CD4-positive, alpha-beta T cell treated with Interleukin-21 for 1 hour (primary cell): ENCODE measurements at places on chromosomes 2 and 18.
A peak's percentile ranks its signal among the peaks of the same experiment; 100 is the strongest.

DNA sequence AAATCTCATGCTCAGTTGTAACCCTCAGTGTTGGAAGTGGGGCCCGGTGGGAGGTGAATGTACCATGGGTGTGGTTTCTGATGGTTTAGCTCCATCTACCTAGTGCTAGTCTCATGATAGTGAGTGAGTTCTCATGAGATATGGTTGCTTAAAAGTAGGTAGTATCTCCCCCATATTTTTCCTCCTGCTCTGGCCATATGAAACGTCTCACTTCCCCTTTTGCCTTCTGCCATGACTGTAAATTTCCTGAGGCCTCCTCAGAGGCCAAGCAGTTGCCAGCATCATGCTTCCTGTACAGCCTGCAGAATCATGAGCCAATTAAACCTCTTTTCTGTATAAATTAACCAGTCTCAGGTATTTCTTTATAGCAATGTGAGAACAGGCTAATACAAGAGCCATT lies 62.8 kb upstream of the RNF152 start:
- DNase-seq: no peak

GRCh38 chr2:13919981-13920382 lies 712.5 kb upstream of the LRATD1 start:
- no peak for DNase-seq

DNA sequence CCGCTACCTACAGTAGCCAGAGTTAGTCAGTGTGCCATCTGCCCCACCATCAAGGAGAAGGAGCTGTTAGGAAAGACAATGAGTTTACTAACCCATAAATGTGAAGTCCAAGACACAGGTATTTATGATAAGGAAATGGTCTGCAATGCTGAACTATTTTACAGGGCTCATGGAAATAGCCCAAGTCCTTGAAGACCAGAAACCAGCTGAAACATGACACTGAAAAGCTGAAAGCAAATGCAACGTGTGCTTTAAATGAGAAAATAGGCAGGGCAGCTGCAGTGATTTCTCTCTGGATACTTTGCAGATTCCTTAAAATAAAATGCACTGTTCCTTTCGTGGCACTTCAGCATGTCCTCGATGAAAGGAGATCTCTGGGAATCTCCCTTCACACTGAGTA lies 256.4 kb upstream of the TCF4 start:
- no peak for DNase-seq

DNA sequence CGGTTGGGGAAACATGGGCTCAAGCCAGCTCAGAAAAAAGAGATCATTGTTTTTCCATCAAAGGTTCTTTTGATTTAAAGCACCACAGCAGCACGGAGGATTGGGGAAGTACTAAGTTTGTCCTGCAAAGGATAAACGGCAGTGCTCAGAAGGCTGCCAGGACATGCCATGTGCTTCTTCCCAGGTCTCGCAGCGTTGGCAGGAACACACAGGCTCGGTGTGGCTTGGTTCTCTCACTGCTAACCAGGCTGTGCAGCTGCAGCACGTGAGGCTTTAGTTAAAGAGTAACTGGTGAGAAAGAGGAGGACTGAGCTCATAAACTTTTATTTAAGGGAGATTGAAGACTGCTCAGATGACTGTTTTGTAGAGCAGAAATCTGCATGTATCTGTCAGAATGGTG lies 264.3 kb downstream of the TSN start:
- DNase-seq: no peak

GRCh38 chr2:135773917-135774316 lies 32.3 kb downstream of the UBXN4 start:
- no peak for DNase-seq

DNA sequence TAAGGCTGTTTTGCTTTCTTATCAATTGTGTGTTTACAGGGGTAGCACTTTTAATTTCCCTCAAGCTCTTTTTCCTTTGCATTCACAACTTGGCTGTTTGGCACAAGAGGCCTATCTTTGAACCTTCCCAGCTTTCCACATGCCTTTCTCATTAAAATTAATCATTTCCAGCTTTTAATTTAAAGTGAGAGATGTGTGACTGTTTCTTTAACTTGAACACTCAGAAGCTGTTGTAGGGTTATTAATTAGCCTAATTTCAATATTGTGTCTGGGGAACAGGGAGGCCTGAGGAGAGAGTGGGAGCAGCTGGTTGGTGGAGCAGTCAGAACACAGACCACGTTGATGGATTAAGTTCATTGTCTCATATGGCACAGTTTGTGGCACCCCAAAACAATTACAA lies 4.7 kb downstream of the ASB1 start:
- DNase-seq: no peak

GRCh38 chr2:180124273-180125139 lies 117.4 kb upstream of the CWC22 start:
- peak; percentile 55 for DNase-seq

DNA sequence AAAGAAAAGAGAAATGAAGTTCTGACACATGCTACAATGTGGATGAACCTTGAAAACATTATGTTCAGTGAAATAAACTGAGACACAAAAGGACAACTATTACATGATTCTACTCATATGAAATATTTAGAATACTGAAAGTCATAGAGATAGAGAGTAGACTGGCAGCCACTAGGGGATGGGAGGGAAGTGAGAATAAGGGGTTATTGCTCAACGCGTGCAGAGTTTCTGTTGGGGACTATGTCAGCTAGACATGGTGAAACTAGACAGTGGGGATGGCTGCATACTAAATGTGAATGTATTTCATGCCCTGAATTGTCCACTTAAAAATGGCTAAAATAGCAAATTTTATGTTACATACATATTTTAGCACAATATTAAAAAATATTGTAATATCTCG lies 108.7 kb upstream of the ATL2 start:
- no peak for DNase-seq

DNA sequence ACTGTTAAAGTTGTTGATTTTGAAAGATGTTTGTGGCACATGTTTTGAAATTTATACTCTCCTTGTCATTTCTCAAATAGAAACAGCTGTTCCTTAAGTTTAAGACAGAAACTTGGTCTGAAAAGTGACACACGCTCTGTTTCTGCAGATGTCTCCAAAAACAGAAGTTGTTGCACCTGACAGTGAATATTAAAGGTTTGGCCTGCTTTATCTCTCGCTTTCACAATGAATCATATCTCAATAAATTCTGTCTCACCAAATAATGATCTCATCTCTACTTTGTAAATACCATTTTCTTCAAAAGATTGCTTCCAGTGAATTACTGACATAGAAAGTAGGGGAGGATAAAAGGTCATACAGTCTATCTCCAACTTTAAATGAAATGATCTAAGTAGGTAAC lies 294.9 kb upstream of the SYT4 start:
- no peak for DNase-seq

- DNase-seq: no peak
These were observed 496.9 kb upstream of the HNMT start for GRCh38 chr2:137467246-137467862.

- DNase-seq: no peak
These were observed 1.7 kb upstream of the FOSL2 start for GRCh38 chr2:28390746-28391563.

GRCh38 chr2:212109792-212110680 lies 428.6 kb downstream of the ERBB4 start:
- no peak for DNase-seq

DNA sequence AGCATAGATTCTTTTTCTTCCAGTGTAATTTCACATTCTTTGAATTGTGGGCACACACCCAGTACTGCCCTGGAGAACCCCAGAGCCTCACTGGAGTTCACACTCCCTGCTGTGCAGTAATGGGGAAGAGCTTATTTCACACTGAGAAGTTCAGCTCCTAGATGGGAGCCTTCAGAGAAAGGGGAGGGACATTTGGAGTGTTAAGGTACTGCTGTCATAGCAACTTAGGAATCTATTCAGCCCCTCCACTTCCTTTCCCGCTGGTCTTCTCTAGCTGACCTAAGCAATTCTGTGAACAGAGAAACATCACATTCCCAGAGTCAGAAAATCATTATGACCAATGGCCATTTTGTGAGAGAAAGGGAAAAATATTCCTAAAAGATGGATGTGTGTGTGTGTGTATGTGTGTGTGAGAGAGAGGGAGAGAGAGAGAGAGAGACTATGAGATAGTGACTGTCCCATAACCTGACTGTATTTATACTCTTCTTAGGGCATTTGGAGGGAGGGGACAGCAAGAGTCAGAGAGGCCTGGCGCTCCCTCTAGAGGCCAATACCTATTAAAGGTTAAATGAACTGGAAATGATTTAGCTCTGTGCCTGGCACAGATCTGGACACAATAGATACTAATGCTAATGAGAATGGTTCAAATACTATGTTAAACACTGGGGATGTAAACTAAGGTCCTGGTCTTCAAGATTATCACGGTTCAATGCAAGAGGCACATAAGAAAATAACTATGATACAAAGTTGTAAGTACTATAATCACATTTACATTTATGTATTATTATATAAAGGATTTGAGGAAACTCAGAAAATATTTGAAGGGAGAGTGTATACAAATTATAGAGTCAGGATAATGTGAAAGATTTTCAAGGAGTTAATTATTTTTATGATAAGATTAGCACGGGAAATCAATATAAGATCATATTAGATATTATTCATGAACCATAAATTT lies 41.5 kb upstream of the RPE start:
- peak; percentile 39 for DNase-seq

DNA sequence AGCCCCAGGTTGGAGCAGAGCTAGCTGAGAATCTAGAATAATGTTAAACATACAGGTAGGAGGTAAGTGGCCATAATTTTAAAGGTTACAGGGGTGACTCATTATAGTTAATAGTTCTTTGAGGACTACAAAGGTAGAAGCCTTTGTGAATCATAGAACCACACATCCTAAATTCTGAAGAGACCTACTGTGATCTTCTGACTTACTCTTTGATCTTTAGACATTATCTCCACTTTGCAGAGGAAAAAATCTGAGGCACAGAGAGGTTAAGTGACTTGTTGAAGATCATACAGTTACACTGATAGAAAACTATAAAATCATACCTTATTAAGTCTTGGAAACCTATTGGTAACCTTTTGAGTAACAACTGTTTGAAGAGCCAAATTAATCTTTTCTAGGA lies 1051.3 kb upstream of the NRXN1 start:
- DNase-seq: no peak
